Stimulated activated naive CD4-positive, alpha-beta T cell (primary cell): ENCODE measurements at places on chromosomes 2 and 18.

DNA sequence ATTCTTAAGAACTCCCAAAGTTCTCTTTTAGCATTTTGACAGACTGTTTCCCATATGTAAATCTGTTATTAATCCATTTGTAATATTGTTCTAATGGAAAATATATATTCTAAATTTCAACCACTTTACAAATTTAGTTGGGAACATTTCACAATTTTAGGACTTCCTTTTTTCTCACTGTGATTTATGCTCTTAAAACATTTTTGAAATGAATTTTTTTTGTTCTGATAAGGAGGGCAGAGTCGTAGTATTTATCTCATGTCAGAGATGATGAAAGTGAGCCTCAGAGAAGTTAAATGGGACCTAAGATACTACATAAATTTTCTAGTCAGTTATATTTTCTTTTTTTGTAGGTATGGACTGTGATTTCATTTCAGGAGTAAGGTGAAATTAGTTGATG is 26.6 kb downstream of the RASGRP3 start:
- no peak for DNase-seq

DNA sequence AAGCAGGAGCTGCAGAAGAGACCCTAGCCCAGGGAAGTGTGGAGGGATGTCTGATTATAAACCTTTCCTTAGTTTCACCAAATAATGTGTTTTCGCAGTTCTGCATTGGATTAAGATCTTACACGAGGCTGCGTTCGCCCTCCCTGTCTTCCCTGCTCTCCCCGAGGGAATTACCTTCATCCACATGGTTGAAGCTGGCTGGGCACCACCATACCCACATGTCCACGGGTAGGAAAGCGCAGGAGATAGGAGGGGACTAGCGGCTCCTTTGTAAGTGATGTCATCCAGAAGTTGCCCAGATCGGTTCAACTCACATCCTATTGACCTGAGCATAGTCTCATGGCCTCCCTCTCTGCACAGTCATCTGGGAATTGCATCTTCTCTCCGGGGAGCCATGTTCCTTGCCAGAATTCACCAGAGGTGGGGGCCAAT is 1.1 kb downstream of the TTL start:
- no peak for DNase-seq

DNA sequence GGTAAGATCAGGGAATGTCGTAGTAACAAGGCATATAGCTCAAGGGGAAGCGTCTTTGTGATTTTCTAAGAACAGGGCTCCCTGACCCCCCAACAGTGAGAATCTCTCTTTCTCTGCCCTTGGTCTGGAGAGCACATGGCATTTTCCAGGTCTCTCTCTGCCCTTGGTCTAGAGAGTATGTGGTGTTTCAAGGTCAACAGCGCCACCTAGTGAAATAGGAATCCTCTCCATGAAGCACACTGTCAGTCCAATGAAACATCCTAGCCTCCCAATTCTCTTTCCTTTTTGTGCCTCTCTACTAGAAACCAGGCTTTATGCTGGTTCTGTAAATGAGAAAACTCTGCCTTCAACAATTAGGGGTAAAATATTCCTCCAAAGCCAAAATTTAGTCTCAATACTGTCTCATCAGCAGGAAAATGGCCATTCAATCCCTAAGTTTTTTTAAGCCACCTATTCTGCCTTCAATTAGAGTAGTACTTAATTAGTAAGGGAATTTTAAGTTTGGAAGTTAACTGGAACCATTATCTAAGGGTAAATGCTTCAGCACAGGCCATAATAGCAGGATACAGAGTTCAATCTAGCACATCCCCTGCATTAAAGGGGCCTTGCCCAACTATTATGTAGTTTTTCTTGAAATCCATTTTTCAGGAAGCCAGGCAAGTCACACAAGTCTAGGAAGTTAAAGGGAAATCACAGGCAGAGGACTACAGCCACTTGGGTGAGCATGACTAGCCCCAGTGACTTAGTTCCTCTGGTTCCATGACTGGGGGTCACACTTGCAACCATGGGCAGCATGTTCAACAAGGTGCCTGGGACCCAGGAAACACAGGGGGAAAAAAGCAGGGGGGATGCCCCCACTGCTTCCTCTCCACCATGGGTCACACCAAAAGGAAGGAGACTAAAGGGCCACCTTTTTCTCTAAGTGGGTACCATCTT is 12.4 kb downstream of the DYM start:
- no peak for DNase-seq

DNA sequence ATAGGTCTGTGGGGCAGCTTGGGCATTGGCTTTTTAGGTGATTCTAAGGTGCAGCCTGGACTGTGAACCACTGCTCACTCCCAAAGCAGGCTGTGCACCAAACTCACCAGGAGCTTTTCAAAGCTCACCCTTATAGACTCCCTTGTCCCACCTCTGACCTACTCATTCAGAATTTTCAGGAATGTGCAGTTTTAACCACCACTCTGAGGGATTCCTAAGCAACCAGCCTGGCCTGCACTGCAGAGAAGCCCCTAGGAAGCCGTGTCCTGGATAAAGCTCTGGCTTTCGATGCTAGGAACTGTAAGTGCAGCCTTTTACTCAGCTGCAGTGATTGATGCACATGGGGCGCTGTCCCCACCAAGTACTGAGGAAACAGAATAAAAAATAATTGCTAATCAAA is 33.0 kb downstream of the MRO start:
- no peak for DNase-seq

DNA sequence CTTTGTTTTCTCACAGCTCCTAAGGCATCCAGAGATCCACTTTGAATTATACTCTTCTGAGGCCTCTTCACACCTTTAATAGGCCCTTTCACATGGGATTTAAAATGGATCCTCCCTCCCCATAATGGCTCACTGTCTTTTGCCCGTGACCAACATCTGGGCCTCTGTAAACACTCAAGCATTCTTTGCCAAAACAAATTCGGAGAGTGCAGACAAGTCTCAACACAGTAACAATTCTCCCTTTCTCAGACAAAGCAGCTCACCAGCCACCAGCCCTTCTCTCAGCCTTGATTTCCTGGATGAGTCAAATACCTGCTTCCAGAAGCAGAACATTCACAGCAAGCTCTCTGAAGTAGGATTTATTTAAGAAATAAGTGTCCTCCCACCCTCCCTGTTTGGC is 14.0 kb upstream of the IMP4 start:
- no peak for DNase-seq

GRCh38 chr2:133085646-133086045 is 415.6 kb upstream of the LYPD1 start:
- no peak for DNase-seq

DNA sequence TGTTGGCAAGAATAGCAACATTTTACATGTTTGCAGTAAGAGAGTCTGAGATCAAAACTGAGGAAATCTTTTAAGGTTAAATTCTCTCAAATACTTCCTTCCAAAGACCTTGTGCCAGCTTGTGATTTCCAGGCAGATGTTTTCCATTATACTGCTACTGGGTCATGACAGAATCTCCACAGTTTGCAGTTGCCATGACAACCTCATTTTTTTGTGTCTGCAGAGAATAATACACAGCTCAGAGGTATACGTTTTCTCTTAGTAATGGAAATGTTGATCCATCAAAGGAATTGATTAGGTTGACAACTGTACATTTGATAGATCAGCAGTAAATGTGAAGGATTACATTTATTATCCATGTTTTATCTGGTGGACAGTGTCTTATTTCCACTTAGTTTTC is 29.1 kb upstream of the CSRNP3 start:
- DNase-seq, result no peak

GRCh38 chr2:51350100-51350499 is 318.2 kb upstream of the NRXN1 start:
- no peak for DNase-seq

GRCh38 chr18:74682141-74682990 is 84.7 kb downstream of the ZNF407 start:
- DNase-seq, result peak; percentile 5

DNA sequence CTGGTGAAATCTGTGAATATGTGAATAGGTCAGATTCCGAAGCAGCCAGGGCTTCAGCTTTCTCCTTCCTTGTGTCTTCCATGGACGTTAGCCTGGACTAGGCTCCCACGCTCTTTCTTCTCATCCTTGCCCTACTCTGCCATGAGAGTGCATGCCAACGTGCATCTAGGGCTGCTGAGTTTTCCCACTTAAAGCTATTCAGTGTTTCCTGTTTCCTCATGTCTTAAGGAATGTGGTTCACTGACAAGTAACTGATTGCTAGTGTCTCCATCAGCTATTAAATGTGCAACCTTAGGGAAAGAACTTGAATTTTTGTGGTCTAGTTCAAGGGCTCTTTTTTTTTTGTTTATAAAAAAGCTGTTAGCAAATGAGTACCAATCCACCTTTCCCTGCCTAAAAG is 642.3 kb upstream of the LINC00305 start:
- DNase-seq, result no peak

DNA sequence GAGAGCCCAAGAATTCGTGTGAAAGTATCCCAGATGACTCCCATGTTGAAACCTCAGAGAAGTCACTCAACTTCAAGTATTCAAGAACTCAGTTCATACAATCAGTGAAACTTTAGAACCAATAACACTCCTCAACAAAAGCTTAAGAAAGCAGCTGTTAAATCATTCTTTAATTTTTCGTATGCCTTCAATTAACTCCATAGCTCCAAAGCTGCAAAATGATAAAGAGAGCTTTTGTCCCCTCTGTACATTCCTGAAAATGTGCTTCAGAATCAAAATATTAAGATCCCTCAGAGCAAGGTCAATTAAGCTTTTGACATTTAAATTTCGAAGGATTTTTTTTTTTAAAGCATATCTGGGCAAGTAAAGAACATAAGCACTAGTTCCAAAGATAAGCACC is 4.7 kb downstream of the COBLL1 start:
- DNase-seq, result no peak

DNA sequence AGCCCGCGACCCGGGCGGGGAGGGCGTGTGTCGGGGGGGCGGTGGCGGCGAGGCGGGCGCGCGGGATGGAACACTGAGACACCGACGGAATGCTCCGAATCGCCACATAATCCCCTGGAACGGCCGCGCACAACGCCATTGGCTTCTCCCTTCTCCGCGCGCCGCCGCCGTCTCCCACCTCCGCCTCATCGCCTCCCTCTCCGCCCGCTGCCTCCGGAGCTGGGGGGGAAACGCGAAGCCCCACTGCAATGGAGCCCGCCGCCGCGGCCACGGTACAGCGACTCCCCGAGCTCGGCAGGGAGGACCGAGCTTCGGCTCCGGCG is at the start of gene PHLPP1:
Gene PHLPP1, plus strand, starts transcription at position 106 of the 323 bp plus-strand sequence. Its CDS starts 143 bp downstream, at position 249.
- no peak for DNase-seq
